ENCODE measurements at places on chromosomes 2 and 18.

- DNase-seq, result no peak
Measured at GRCh38 chr2:11043245-11043644, 112.0 kb upstream of the SLC66A3 start.

- DNase-seq, result no peak
Measured at GRCh38 chr2:100707016-100707947, 112.7 kb upstream of the NPAS2 start.

GRCh38 chr2:231923010-231923344 lies 3.2 kb downstream of the NPPC start:
- DNase-seq, result no peak

DNA sequence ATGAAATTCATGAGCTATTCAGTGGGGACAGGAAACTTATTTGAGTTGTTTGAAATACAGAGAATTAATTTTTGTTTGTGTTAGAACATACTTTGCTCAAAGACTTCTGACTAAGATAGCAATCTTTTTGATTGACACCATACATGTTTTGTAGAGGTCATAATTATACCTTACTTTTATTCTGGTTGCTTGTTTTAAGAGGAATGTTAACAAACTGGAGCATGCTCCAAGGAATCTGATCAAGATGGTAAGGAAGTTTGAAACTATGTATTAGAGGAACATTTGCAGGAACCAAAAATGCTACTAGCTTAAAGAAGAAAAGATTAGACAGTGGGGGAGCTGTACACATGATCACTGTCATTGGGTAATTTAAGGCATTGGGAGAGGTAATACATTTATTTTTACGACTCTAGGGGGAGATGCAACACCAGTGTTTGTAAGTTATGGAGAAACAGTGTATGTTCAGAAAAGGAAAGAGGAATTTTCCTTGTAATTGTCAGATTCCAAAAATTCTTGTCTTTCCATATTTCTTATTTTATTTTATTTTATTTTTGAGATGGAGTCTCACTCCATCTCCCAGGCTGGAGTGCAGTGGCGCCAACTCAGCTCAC lies 8.0 kb downstream of the AGFG1 start:
- no peak for DNase-seq

- no peak for DNase-seq
Measured at GRCh38 chr18:8496186-8496585, 113.1 kb upstream of the RAB12 start.
